RWPE1 (cell line): ENCODE measurements at places on chromosomes 1 and 21.

- peak; percentile 84 for DNase-seq
Observed at GRCh38 chr1:150976879-150977694, 2.5 kb upstream of the CERS2 start.

DNA sequence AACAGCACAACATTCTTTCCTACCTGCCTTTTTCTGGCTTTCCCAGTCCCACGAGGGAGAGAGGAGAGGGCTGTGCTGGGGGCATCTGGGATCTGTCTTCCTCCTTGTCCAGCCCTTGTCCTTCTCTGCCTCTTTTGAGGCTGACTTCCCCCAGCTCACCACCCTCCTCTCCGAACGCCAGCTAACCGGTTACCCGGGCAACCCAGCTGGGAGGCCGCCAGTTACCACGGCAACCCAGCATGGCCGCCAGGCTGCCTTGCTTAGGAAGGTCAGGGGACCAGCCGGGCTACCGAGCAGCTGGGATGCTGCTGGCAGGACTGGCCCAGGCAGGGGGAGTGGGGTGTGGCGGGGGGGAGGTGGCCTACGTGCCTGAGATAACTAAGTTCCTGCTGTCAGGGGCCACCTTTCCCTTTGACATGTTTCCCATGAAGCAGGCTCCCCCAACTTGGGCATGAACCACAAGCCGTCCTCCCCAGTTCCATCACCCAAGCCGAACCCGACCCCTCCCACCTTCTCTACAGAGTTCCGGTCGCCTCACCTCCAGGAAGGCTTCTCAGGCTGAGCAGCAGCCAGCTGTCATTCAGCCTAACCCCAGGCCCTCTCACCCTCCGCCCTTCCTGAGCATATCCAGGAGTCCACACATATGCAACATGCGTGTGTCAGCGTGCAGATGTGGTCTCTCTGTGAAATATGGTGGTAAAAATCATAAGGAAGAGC, 8.7 kb downstream of the PLEKHA6 start:
- DNase-seq, result no peak

GRCh38 chr1:192506741-192507155, 68.8 kb upstream of the RGS1 start:
- DNase-seq, result peak; percentile 17

DNA sequence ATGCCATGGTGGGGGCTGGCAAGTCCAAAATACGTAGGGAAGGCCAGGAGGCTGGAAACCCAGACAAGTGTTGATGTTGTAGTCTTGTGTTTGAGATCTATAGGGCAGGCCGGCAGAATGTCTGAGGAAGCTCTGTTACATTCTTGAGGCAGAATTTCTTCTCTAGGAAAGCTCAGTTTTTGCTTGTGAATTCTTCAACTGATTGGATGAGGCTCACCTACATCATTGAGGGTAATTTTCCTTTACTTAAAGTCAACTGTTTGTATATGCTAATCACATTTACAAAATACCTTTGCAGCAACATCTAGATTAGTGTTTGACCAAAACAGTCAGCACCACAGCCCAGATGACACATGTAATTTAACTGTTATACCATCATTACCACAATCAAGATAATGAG, 37.0 kb downstream of the PATJ start:
- DNase-seq, result no peak

DNA sequence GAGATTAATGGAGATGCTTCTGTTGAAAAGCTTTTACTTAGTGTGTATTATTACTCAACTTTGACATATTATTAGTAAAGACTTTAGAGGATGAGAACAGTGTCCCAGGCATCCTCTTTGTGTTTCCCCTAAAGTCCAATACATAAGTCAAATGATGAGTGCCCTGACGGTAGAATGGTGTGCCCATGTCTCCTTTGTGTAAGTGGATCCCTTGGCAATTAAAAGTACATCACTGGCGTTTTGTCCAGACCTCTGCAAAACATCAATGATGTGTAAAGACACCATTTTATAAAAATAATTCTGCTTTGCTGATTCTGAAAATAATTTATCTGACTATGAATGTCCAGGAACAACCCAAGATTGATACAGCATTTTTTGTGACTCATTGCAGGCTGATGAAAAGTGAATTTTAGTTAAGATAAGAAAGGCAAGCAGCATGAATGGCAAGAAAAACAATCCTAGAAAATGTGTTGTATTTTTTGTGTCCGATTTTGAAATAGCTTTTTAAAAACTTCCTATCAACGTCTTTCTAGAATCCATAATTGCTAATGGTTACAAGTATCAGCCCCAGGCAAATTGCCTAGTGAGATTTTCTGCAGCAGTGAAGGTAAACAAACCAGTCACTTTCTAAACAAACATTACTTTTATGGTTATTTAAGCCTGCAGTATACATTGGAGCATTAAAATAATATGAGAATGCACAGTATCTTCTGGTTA, 251.5 kb downstream of the PTPRC start:
- no peak for DNase-seq

GRCh38 chr1:234476172-234476571, 2.8 kb downstream of the TARBP1 start:
- no peak for DNase-seq

DNA sequence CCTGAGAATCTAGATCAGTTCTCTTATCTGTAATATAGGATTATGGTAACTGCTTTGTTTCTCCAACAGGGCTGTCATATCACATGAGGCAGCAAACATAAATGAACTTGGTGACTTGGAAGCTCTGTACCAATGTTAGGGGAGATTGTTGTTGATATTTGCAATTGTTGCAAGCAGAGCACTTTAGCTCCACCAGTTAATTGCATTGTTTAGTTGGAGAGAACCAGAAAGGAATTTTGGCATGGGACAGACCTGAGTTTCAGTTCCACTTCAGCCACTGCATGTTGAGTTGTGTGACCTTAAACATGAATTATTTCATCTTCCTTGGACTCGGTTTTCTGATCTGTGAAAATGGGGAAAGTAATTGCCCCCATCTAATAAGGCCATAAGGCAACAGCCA, 142.3 kb upstream of the JUN start:
- DNase-seq, result no peak
